ENCODE measurements at places on chromosomes 12 and 14.

- DNase-seq, result no peak
These were observed 266.2 kb downstream of the C12orf75 start for GRCh38 chr12:105596731-105597130.

DNA sequence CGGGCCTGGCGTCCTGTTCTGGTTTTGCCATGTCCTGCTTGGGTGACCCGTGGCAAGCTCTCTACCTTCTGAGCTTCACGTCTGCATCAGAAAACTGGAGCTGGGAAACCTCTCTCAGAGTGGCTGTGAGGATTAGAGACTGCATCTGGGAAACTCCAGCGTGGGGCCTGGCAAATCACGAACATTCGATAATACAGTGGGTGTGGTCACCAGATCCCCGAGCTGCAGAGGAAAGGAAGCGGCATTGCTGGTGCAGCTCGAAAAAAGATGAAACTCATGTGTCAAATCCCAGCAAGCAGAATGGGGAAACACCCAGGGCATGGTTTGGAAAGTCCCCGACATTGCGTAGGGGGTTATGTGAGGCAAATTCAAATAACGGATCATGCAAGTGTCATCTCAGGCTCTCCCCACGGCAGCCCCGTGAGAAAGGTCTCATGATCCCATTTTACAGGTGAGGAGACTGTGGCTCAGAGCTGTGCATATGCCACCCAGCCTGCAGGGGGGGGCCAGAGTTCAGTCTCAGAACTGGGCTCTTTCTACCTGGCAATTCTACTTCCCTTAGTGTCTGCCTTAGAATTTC is 98.1 kb upstream of the VRK1 start:
- DNase-seq, result no peak

- DNase-seq, result no peak
These were observed 14.1 kb downstream of the ARF3 start for GRCh38 chr12:48943221-48943620.

GRCh38 chr14:36238666-36239363 is 62.3 kb upstream of the PTCSC3 start:
- DNase-seq, result no peak

GRCh38 chr12:114974826-114975639 is 291.1 kb upstream of the TBX3 start:
- no peak for DNase-seq

DNA sequence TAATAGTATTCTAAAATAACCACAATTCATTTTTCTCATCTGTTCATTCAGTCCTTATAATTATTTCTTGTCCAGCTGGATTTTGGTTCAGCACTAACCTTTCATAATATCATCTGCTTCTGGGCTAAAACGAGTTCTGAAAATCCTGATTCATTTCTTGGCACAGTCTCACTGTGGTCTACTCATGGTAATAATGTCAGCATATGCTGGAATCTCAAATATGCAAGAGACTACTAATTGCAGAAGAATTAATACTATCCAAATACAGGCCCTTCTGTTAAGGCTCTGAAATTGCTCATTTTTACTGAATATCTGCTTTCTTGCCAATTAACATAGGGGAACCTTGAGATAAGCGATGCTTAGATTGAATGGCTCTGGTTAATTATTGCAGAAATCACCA is 597.1 kb downstream of the RPL10L start:
- no peak for DNase-seq

DNA sequence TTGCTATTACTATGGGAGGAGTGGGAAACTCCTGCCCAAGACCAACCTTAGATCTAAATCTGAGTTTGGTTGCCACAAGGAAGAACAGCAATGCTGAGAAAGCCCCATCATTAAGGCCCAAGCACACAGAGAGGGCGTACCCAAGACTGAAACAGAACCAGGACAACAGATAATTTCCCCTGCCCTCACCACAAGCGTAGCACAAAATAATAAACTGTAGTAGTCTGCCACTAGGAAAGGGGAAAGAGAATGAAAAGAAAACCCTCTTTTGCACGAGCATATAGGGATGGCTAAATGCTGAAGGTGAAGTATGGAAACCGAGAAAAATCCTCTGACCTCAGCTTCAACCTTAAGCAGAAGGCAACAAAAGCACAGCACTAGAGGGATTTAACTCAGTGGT is 76.5 kb upstream of the DHRS4 start:
- no peak for DNase-seq

- DNase-seq, result no peak
These were observed 589.3 kb upstream of the TMEM132C start for GRCh38 chr12:127677537-127678131.

- DNase-seq, result no peak
These were observed 8.3 kb downstream of the CPNE6 start for GRCh38 chr14:24079491-24080141.

- no peak for DNase-seq
These were observed 74.7 kb downstream of the TRIM9 start for GRCh38 chr14:51020024-51020710.

DNA sequence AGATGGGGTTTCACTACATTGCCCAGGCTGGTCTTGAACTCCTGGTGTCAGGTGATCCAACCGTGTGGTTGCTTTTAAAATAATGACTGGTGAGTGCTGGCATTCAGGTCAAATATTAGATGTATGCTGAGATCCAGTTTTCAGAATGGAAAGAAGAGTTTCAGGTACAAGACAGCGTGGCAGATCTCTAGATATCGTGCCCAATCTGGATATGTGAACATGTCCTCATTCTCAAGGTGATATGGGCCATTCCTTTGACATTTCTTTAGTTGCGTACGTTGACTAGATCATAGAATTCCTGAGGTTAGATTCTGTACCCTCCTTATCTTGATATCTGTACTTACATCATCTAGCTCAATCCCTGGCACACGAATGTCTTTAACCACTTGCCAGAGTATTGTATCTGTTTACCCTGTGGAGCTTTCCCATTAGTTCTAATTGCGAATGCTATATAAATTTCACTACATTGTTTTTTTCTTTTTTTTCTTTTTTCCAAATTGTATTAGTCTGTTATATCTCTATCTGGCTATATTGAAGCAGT is 80.2 kb downstream of the ANO6 start:
- DNase-seq, result no peak

- DNase-seq, result no peak
These were observed 72.3 kb upstream of the TMCC3 start for GRCh38 chr12:94722664-94723063.

- DNase-seq, result no peak
These were observed 2.7 kb upstream of the GALNT6 start for GRCh38 chr12:51393676-51394545.

GRCh38 chr14:67736771-67737170 is 35.1 kb downstream of the RDH12 start:
- no peak for DNase-seq

DNA sequence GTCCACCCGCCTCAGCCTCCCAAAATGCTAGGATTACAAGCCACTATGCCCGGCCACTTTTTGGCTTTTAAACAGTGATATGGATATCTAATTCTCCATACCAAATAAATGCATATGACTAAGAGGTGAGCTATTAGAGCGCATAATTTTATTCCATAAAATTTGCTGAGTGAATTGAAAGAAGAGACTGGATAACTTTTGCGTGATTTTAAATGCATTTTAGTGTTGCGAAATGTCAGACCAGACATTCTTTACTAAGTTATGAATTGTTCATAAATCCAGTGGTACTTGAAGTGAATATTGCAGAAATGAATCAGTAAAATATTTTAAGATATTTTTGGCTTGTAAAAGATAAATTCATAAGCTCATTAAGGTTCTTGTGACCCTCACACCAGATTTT is 50.9 kb upstream of the DIP2B start:
- DNase-seq, result no peak

GRCh38 chr14:24853446-24853845 is 196.5 kb downstream of the STXBP6 start:
- no peak for DNase-seq

DNA sequence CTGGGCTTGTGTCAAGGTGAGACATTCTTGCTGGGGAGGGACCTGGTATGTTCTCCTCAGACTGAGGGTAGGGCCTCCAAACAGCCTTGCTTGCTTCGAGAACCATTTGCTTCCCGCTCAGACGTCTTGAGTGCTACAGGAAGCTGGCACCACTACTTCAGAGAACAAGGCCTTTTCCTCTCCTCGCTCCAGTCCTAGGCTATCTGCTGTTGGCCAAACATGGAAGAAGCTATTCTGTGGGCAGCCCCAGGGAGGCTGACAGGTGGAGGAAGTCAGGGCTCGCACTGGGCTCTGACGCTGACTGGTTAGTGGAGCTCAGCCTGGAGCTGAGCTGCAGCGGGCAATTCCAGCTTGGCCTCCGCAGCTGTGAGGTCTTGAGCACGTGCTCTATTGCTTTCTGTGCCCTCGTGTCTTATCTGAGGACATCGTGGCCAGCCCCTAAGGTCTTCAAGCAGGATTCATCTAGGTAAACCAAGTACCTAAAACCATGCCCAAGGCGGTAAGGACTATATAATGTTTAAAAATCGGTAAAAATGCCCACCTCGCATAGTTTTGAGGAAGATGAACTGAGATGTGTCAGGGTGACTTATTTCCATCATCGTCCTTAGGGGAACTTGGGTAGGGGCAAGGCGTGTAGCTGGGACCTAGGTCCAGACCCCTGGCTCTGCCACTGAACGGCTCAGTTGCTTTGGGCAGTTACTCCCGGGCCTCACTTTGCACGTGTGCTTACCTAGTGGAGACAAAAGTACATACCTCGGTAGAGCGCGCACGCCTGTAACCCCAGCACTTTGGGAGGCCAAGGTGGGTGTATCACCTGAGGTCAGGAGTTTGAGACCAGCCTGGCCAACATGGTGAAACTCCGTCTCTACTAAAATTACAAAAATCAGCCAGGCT is 4.3 kb downstream of the GAPDH start:
- DNase-seq, result no peak

DNA sequence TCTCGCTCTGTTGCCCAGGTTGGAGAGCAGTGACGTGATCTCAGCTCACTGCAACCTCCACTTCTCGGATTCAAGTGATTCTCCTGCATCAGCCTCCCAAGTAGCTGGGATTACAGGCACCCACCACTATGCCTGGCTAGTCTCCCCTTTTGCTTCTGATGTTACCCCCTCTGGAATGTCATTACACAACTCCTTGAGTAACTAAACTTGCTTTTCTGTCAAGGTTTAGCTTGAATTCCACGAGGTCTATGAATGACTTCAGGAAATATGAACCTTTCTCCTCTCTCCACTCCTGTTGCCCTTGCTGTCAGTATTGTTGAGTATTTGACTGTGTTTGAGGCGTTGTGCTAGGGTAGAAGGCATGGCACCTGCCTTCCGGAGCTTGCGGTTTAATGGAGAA is 16.8 kb upstream of the RTRAF start:
- DNase-seq, result no peak

- no peak for DNase-seq
These were observed 6.8 kb downstream of the RIN3 start for GRCh38 chr14:92520102-92521057.

- no peak for DNase-seq
These were observed 16.8 kb downstream of the MSI1 start for GRCh38 chr12:120352117-120352516.

GRCh38 chr14:32702562-32702961 is 236.1 kb upstream of the NPAS3 start:
- DNase-seq, result peak; percentile 5

DNA sequence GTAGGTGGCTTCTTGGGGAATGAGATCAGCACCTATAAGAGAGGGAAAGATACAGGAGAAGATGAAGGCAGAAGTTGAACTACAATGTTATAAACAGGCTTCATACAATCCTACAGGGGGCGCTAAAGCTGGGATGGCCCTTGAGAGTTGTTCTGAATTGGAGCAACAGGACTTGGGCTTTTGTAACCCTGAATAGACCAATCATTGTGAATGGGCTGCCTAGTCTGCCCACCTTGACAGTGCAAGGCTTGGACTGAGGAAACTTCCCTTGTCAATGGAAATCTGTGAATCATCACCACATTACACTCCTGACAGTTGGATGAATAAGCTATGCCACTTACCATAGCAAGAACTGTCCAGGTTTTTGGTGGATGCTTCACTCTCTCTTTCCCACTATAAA is 306.1 kb downstream of the KCNC2 start:
- DNase-seq, result no peak

GRCh38 chr12:43621262-43621661 is 69.3 kb upstream of the ADAMTS20 start:
- DNase-seq, result no peak

- DNase-seq, result no peak
These were observed 3.0 kb downstream of the GALNT4 start for GRCh38 chr12:89521364-89522223.

DNA sequence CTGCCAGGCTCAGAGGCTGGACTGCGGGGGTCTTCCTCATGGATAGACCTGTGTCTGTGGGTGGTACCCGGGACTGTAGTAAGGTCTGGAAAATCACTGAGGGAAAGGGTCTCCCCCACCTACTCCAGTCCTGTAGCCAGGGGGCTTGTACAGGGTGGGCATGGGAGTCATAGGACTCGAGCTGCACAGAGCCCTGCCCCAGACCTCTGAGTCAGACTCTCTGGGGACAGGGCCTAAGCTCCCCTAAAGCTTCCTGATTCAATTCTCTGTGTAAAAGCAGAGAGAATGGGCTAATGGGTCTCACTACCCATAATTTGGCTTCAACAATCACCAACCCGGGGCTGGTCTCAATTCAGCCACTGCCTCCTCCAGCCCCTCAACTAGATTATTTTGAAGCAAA is 27.0 kb downstream of the LRTM2 start:
- DNase-seq, result no peak

DNA sequence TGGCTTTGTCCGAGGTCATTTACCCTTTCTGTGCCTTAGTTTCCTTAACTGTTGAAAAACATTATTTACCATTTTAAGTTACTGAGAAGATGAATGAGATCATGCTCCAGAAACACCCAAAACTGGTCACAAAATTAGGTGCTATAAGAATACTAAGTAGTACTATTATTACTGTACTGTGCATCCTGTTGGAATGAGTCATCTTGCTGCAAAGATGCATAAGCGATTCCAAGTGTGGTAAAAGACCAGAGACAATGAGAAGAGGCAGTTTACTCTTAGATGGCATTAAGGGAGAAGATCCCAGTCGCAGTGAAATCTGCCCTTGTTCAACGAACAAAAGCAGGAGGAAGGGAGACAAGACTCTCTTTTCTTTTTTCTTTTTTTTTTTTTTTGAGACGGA is 4.2 kb upstream of the PLEKHA5 start:
- no peak for DNase-seq

- no peak for DNase-seq
These were observed 39.6 kb upstream of the CCDC198 start for GRCh38 chr14:57533214-57533613.

DNA sequence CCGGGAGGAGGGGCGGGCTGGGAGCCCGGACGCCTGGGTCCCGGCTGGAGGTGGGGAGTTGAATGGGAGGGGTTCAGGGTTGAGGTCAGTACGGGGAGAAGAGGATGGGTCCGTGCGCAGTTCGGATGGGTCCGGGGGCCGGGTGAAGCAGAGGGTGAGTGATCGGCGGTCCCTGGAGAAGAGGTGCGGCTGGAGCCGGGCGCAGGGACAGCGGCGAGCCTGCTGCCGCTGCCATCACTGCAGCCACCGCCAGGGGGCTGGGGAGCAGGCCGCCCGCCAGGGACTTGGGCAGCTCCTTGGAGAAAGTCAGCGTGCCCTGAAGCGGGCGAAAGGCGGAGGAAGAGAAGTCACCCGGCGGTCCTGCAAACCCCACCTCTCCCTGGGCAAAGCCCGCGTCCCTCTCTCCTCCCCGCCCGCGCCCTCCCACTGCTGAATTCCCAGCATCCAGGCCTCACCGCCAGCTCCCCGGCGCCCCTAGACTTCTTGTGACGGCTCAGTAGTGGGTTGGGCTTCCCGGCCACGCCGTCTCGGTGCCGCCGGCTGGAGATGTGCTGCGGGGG is 6.0 kb upstream of the GPR84 start:
- no peak for DNase-seq
